ENCODE measurements at places on chromosomes 7 and 10.

- no peak for DNase-seq
These were observed 439.6 kb downstream of the GLRX3 start for GRCh38 chr10:130575756-130576285.

- DNase-seq = no peak
These were observed 300.5 kb downstream of the C7orf25 start for GRCh38 chr7:42611289-42611928.

DNA sequence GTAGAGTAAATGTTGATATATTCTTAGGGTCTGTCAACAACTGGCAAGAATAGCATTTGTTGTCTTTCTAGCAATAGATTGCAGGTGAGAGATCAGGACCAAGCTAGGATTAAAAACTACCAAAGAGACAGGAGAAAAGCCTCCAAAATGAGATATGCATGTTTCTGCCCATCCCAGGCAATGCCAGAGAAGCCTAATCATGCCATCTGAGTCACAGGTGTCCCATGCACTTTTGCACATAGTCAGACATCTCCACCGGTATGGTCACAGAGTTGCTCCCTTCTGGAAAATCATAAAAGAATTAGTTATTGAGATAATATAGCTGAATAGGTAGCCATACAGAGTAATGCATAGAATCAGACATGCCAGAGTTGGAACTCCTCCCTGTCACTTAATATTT lies 50.6 kb downstream of the PDK4 start:
- no peak for DNase-seq

DNA sequence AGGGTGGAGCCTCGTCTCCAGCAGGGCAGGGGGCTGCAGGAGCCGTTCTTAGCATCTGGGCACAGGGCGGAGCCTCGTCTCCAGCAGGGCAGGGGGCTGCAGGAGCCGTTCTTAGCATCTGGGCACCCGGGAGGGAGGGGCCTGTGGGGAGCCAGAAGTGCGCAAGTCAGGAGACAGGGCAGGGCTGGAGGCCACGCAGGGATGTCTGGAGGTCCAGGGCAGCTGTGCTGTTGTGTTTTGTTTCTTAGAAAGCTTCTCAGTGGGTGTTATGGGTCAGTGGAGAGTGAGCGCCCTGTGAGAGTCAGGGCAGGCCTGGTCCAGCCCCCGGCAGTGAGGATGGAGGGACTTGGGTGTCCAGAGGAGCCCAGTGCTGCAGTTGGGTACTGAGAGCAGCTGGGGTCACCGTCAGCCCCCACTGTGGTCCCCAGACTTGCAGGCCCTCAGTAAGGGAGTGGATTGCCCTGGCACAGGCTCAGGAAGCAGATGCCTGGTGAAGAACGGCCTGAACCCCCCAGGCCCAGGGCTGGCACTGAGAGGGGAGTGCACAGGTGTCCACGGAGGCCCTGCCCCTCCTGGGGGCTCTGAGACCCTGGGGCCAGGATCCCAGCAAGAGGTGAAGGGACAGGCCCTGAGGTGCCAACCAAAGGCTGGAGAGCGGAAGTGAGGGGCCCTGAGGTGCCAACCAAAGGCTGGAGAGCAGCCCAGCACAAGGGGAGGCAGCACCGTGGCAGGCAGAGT lies 29.8 kb downstream of the FAM20C start:
- DNase-seq = no peak

DNA sequence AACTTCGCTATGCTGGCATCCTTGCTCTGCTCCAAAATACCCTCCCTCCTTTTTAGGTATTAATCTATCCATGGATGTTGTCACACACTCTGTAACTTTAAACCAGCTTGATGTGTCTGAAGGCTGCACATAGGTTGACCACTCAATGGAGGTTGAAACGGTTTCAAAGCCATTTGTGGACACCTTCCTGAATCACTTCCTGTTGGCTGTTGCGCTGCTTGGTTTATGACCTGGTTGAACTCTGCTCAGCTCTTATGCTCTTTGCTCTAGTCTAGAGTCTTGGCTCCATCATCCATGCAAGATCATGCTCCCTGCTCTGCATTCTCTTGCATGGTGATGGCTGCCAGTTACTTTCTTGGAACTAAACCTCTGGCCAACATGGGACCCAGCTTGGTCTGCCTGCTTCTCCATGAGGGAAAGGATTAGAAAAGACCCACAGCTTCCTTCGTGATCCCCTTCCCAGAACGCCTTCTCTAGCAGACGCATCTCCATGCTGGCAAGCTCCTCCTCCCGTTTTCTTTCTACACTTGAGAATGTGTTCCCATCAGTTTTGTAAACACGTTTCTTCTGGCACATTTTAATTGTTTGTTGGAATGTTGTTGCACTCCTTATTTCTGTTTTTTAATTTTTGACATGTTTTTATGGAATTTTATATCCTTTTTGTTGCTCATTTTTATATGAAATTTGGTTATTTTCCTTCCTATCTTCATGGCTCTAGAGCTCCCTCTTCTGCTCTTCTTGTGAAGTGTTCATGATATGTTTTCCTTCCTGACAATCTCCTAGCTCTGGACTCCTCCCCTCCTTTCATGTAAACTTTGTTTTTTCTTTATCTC lies 149.8 kb downstream of the XPNPEP1 start:
- no peak for DNase-seq

- DNase-seq = no peak
These were observed 45.4 kb downstream of the MRPS24 start for GRCh38 chr7:43823941-43824340.

DNA sequence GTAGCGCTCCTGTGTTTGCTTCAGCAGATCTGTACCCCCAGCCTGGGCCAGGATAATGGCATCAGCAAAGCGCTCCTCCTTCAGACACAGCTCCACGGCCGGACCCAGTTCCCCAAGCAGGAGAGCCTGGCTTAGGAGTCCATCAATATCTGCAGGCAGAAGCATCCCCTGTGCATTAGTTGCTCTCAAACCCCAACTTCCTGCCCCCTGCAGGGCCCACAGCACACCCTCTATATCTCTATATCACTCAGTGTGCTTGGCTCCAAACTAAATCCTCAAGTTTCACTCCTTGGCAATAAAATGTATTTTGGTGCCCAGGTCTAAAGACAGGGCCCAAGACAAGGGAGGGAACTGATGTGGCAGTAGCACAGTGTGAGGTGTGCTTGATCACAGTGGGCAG lies 21.6 kb downstream of the SEC31B start:
- no peak for DNase-seq

GRCh38 chr10:69409968-69410367 lies 6.8 kb downstream of the TACR2 start:
- peak; percentile 41 for DNase-seq

GRCh38 chr7:41940760-41941343 lies 238.0 kb upstream of the INHBA start:
- no peak for DNase-seq

DNA sequence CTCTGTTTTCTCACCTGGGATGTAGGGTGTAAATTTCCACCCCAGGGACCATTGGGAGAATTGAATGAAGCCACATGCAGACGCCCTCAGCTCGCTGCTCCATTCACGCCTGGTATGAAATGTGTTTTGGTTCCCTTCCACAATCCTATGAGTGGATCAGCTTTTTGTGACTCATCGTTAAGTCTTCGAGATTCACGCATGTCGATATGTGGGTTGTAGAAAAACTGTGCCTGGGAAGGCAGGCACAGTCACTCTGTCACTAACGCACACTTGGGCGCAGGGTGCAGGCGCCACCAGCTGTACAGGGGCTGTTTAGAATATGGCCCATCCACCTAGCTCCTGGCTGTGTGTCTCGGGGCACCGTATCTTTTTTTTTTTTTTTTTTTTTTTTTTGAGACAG lies 64.2 kb upstream of the SH2B2 start:
- DNase-seq = no peak

- no peak for DNase-seq
These were observed 114.0 kb downstream of the NT5C2 start for GRCh38 chr10:103079100-103079499.

DNA sequence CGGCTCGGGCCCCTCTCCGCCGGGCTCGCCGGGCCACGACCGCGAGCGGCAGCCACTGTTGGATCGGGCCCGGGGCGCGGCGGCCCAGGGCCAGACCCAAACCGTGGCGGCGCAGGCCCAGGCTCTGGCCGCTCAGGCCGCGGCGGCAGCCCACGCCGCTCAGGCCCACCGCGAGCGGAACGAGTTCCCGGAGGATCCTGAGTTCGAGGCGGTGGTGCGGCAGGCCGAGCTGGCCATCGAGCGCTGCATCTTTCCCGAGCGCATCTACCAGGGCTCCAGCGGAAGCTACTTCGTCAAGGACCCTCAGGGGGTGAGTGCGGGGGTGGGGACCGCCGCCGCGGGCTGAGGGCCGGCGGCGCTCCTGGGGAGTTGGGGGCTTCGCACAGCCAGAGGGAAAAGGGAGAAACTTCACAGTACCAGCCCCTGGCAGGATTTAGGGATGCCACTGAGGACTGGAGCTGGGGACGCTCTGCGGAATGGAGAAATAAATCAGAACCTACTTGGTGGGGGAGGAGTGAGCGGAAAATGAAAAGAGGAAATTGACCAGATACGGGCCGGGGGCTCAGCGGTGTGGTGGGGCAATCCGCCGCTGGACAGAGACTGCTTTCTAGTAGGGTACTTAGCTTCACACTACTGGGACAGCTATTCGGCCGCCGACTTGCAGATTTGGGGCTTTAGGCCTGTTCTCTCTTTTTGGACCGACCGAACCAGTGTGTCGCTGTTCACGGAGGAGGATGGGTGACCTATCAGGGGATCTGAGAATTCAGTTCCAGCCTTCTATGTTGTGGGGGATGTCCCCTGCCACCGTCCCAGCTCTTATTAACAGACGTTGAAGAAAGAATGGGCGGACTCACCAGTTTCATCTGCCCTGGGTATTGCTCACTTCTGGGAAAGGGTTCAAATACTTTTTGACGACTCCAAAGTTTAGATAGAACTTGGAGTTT lies 669 bp downstream of the PI4K2A start:
- DNase-seq = no peak

DNA sequence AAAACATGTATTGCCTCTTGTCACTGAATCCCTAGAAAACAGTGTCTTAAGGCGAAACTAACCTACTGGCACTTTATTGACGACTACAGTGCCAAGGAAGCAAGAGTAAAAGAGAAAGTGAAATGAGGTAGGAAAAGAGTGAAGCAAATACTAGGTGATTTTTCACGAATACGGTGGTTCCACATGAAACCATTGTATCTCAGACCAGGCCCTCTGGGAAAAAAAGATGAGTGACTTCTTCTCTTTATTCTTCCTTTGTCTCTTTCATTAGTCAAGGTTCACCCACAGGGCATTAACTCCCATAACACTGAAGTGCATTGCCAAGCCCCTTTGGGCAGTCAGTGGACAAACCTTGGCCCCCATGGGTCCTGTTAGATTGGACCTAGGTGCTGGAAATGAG lies 16.2 kb upstream of the MACC1 start:
- DNase-seq = no peak

DNA sequence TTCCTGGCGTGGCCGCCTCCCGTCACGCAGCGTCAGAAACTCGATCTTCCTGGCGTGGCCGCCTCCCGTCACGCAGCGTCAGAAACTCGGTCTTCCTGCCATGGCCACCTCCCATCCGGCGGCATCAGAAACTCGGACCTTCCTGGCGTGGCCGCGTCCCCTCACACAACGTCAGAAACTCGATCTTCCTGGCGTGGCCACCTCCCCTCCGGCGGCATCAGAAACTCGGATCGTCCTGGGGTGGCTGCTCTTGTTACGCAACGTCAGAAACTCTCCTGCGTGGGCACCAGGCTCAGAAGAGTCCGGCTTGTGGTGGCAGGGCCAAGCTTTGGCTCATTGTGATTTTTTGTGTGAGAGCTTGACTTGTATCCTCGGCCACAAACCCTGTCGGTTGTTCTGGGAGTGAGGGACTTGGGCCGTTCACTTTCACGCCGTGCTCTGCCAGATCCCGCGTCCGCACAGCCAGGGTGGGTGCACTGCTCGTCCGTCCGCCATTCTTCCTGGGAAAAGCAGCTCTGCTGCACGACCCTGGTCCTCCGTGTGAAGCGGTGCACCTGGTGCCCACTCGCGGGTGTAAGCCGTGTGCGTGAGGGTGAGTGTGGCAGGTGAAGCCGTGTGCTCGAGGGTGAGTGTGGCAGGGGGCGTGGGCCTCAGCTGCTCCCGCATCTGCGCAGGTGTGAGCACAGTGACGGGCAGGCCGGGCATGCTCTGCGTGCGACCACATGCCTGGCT lies 49.4 kb upstream of the SUN1 start:
- DNase-seq = no peak

DNA sequence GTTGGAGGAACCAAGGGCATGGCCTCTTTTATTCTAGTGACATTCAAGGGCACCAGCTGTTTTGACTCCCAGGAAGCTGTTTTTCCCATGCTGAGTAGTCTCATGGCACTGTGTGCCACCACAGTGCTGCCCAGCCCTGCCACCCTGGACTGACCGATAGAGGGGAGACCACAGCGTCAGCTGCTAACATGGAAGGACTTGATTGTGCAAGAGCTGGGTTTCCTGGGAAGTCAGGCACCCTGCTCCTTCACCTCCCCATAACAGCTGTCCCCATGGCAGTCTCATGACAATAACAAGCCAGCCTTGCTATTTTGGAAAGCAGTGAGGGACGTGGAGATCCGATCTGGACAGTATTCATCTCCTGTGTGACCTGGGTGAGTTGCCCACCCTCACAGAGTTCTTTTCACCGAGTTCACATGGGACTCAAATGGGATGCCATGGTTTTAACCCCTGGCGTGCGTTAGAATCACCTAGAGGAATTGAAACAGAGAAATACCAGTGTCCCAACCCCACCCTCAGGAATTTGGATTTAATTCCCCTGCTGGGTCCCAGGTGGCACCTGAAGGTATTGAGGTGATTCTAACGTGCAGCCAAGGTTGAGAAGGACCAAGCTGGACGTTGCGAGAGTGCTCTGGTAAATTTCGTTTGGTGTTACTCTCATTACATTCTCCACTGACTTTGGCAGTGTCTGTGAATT lies 174.8 kb downstream of the CELF2 start:
- no peak for DNase-seq

GRCh38 chr7:22726907-22727713 lies at the start of gene IL6:
Gene IL6, plus strand, starts transcription at chr7:22727200. Its CDS starts 63 bp downstream, at chr7:22727263.
- DNase-seq = no peak

GRCh38 chr7:123431075-123431614 lies 103.2 kb downstream of the IQUB start:
- no peak for DNase-seq

DNA sequence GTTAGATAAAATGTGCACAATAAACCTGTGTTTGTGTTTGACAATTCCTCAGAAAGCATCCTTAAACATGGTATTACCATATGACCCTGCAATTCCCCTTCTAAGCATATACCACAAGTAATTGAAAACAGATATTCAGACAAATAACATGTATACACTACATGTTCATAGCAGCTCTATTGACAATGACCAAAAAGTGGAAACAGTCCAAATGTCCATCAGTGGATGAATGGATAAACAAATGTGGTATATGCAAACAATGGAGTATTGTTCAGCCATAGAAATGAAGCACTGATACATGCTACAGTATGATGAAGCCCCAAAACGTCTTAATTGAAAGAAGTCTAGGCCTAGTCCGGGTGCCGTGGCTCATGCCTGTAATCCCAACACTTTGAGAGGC lies 280.1 kb downstream of the OTUD1 start:
- DNase-seq = no peak

DNA sequence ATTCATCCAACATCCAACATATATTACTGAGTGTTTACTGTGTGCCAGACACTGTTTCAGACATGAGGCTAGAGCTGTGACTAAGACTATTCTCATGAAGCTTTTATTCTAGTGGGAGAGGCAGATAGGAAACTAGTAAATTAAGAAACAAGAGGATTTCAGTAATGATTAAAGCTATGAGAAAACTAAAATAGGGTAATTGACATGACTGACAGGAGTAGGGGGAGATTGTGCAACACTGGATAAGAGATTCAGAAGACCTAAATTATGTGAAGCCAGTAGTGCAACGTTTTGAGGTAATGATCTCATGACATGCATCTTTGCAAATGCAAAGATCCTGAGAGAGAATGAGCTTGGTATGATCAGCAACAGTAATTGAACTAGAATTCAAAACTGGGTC lies 48.6 kb upstream of the MKLN1 start:
- DNase-seq = no peak

Measured in hematopoietic multipotent progenitor cell (in vitro differentiated cells).